ENCODE measurements at places on chromosomes 3 and 15. TPM values are rescaled to one million over a fixed set of nuclear protein-coding genes. Genes with fewer than 3 reads are reported as not detected.

GRCh38 chr3:113658107-113658506 is 38.3 kb downstream of the USF3 start:
- DNase-seq = no peak

GRCh38 chr15:26521691-26522198 is 251.1 kb downstream of the GABRB3 start:
- no peak for DNase-seq

DNA sequence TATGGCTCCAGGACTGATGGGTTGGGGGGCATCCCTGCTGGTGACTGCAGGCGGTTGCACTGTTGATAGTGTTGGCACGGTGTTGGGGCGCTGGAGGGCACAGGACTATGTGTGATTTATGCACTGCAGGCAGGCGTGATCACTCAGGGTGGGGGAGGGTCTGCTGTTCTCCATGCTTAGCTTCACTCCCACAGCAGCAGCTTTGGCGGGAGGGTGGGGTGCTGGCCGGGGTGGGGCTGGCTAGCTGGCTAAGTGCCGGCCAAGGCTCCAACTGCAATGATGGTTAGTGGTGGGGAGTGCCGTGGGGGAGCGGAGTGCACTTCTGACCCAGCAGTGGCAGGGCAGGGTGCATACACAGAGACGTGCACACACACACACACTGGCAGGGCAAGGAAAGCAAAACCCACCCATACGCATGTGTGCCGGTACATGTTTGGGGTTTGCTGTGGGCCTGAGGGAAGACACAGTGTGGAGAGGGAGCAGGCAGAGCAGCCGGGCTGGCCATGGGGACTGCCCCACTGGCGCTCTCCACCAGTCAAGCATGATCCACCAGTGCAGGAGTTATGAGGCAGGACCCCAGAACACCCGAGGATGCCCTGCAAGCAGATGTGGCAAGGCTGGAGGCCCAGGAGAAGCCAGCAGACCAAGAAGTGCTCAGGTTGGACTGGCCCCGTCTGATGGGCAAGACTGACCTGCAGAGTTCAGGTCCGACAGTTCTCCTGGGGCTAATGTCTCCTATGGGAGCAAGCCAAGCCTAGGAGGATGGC is 16.5 kb upstream of the FGF7 start:
- DNase-seq = no peak

Gene DPPA2
- not detected for total RNA-seq

Gene SERINC4
- total RNA-seq = not detected
